GM03348 (cell line): ENCODE measurements at places on chromosomes 12 and 14.

DNA sequence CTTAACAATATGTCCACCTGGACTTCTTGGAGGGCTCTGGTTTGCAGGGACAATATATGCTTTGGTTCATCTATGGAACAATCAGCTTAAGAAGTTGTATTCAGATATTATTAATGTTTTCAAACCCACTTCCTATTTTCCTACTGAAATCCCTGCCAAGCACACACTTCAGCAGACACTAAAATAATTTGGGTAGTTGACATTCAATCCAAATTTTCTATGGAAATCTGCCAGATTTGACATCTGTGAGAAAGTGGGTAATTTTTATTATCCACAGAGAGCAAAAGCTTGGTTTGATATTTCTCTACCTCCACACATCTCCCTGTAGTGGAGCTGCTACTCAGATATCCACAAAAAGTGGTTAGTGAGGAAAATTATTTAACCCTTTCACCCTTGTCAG lies 378.8 kb upstream of the SOX5 start:
- no peak for DNase-seq

GRCh38 chr12:85156569-85156968 lies 120.4 kb downstream of the LRRIQ1 start:
- no peak for DNase-seq

GRCh38 chr12:99138393-99138792 lies 493.3 kb downstream of the APAF1 start:
- no peak for DNase-seq

DNA sequence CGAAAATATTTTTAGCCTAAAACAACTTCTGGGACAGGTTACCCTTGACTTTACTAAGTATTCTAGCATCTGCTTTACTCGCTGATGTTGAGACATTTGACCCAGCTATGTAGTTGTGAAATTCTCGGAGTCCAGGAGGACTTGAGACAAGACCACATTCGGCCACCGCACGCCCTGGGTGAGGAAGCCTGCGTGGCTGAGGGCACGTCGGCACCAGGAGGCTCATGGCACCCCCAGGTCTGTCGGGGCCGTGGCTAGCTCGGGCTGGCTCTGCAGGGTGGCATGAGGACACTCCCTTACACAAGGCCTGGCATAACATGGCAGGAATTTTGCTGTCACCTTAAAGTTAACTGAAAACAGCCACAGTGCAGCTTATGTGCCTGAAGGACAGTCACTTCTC lies 58.1 kb upstream of the MMP17 start:
- DNase-seq = no peak

- DNase-seq = peak; percentile 93
Measured at GRCh38 chr12:108305520-108305919, 33.6 kb downstream of the CMKLR1 start.

DNA sequence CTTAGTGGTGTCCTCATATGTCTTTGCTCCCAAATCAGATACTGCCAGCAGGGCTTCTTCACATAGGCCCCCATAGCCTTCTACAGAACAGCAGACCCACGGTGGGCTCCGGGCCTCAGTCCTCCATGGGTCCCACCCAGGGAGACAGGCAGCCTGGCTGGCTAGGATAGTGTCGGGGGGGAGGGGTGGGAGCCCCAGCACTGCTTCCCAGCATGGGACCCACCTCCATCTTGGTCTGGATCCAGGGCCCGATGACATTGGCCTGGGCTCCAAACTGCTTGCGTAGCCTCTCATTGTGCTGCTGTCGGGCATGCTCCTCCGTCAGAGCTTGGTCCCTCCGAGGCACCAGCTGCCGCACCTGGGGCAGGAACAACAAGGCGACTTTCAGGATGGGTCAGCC lies 89.4 kb upstream of the ZFP36L1 start:
- no peak for DNase-seq

DNA sequence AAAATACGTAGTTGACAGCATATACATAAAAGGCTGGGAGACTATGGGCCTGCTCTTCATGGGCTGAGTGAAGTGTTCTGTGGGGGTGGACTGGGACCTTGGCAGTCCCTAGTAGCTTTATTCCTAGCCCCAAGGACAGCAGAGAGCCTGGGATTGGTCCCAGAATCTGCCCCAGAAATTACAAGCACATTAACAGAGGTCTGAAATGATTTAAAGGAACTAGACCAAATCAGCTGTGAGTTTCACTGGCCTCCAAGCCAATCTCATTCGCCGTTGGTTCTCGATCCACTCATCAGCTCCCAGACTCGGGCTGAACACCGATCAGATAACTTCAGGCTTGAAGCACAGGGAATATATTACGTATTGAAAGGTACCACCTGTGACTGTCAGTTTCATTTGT lies 77.0 kb upstream of the PSMC1 start:
- DNase-seq = no peak

GRCh38 chr12:21607701-21608100 lies 3.1 kb upstream of the GYS2 start:
- DNase-seq = no peak

DNA sequence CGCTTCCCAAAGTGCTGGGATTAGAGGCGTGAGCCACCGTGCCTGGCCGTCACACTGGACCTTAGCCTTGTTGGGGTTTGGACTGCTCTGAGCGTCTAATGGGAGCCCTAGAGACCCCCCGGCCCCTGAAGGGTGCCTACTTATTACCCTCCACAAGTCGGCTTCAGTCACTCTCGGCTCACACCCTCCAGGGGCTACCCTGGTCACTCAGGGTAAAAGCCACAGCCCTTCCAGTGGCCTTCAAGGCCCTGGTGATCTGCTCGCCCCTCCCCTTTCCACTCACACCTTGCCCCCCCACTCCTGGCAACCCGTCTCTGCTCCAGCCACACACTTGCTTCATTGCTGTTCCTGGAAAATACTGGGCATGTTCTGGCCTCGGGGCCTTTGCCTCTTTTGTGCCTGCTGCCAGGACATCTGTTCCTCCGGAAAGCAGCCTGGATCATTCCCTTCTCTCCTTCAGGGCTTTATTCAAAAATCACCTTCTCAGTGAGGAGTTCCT lies 3.6 kb upstream of the MORN3 start:
- DNase-seq = no peak

- no peak for DNase-seq
Measured at GRCh38 chr14:105862581-105863239, 336.3 kb downstream of the TMEM121 start.

DNA sequence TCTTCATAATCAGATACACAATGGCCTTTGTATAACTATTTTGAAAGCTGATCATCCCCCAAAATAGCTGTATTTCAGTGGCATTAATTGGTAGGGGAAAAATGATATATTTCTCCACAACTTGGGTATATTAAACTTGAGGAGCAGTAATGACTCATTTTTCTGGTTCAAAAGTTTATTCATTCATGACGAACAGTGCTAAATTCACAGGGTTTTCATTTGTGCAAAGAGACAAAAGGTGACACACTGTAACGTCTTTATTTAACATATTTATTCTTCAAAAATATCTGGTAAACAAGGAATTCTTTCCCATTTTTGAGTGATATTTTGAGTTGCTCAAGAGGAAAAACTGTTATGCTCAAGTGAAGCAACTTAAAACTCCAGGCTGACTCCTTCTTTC lies 415.5 kb upstream of the SOX5 start:
- DNase-seq = no peak

GRCh38 chr14:25247609-25248008 lies 197.7 kb upstream of the STXBP6 start:
- no peak for DNase-seq

- DNase-seq = no peak
Measured at GRCh38 chr12:75545636-75546035, 34.2 kb upstream of the KRR1 start.

DNA sequence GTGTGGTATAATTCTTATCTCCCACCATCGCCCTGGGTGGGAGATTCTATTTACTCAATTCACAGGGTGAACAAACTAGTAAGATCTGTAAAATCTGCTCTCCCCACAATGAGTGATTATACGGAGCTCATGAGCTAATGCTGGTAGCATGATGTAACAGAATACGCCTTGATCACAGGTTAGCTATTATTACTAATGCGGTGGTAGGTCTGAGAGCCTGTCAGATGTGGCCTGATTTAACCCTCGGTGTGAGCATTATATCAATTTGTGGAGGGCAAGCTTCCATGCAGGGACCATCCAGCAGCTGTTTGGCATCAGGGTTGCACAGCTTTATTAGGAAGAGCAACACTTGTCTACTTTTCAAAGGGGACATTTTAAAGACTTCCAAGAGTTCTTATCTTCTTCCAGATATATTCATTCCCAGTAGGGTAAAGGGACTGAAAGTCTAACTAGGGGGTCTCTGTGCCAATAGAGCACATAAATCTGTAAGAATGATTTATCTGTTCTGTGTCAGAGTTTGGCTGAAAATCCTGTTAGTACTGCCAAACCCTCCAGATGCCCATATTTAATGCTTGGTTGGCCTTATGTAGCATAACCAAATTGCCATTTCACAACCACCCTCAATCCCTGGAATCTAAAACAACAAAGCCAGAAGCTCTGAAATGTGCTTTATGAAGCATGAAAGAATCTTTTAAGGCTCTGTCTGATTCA lies 18.7 kb downstream of the TSHR start:
- DNase-seq = peak; percentile 41

DNA sequence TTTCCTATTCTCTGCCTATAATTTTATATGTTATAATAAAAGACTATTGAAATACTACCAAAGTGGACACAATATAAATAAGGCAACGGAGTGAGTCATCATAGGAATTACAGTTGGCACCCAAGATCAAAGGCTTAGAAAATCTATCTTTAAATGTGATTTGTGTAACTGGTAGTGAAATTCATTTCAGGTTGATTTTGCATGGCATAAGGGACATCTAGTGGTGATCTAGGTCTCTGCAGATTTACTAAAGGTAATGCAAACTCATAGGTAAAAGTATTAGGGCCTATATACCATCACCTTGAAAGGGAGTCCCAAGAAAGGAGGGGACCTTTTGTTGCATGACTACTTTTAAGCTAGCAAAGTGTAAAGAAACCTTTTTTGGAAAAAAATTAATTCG lies 527.2 kb downstream of the NRXN3 start:
- DNase-seq = peak; percentile 48

DNA sequence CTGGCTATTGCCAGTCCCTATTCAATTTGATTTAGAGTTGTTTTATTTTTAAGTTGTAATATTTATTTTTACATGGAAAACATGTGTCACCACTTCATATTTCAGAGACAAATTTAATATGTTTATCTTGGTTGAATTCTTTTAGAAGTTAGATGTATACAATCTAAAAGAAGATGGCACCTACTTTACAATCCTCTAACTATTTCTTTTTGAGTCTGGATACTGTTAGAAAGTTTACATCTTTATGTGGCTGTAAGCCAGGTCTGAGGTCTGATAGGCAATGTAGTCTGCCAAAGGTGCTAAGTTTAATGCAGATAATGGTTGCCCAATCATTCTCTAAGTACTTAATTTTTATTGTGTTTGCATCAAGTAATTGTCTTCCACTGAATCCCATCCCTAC lies 7.2 kb upstream of the LMO3 start:
- no peak for DNase-seq

GRCh38 chr14:95516554-95517181 lies at the start of gene SYNE3:
SYNE3 (minus strand) TSS chr14:95516650; CDS start chr14:95475821, 40,829 bp downstream.
- DNase-seq = peak; percentile 91

- no peak for DNase-seq
Measured at GRCh38 chr12:14611640-14612203, 44.0 kb upstream of the PLBD1 start.

GRCh38 chr12:91732086-91732485 lies 413.6 kb downstream of the BTG1 start:
- no peak for DNase-seq

GRCh38 chr14:67579040-67579439 lies 21.0 kb downstream of the PIGH start:
- no peak for DNase-seq

DNA sequence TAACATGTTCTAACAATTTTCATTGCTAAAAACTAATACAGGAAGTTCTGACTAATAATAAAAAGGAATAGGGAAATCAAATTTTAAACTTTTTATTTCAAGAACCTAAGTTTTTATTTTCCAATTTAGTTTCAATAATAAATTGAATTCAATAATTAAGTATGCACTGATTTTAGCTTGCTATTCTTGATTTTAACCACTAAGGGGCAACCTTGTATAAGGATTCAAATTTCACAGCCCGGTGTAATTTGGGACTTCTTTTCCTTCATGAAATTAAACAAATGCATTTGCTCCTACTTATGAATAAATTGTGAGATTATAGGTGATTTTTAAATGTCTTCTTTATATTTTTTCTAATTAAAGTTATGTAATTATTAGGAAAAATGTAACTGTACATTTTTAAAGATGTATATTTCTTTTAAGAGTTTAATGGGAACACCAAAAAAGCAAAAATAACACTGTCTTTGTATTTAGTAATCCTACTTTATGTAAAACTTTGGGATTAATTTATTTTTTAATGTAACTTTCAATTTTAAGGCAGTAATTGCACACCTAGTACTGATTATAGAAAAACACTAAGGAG lies 241.4 kb upstream of the PDZRN4 start:
- peak; percentile 31 for DNase-seq

GRCh38 chr12:110050927-110051326 lies 2.6 kb upstream of the C12orf76 start:
- DNase-seq = no peak

DNA sequence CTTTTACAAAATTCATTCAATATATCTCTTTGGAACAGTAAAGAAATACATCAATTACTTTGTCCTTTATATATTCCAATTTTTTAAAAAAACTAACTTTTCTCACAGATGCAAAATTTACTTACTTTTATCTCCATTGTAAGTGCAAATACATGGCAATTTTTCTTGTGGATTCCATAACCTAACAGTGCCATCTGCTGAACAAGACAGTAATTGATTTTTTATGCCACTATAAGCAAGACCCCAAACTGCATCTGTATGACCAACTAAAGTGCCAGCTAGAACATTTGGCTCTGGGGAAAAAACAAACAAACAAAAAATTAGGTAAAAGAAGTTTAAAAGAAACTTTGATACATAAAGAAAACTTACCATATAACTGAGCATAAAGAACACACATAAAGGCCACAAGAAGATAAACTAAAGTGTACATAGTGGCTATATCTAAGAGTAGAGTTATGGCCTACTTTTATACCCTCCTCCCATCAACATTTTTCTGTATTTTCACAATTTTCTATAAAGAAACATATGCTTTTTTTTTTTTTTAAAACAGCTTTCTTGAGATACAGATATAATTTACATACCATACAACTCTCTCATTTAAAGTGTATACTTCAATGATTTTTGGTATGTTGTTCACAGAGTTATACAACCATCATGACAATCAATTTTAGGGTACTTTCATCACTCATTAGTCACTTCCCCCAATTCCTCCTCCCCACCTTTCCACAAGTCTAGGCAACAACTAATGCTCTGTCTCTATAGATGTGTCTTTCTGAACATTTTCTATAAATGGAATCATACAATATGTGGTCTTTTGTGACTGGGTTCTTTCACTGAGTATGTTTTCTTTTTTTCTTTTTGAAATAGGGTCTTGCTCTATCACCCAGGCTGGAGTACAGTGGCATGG lies 32.6 kb downstream of the COCH start:
- DNase-seq = peak; percentile 7

- DNase-seq = no peak
Measured at GRCh38 chr12:34302131-34302885, 280.0 kb downstream of the ALG10 start.
